ENCODE measurements at places on chromosomes 4 and X.

- no peak for DNase-seq
These were observed 45.5 kb downstream of the FAM9B start for GRCh38 chrX:8988446-8988845.

DNA sequence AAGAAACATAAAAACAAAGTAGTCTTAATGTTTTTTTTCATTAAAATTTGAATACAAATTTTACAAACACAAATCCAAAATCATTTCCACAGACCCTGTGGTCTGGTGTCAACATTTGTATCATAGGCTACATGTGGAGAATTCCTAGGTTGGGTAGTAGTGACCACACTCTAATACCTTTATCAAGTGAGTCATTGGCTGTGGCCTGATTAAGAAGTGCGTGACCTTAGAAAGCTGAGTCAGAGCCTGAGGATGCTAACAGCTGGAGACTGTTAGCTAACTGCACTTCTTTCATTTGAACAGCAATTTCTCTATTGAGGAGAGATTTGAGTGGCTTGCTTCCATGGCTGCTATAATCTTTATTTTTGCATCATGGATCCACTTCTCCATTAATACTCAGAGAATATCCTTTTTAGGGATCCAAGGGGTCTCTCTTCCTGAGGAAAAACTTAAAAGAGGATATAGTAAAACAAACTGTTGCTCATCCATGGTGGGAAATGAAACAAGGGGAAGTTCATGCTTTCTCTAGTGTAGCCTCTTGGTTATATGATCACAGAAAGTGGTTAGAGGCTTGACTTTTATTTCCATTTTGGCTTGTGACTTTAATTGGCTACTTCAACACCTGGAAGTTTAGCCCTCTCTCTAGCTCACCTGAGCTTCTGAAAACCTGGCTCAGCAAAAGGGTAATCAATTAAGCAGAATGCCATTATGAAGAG is 335.8 kb downstream of the PABPC4L start:
- no peak for DNase-seq

DNA sequence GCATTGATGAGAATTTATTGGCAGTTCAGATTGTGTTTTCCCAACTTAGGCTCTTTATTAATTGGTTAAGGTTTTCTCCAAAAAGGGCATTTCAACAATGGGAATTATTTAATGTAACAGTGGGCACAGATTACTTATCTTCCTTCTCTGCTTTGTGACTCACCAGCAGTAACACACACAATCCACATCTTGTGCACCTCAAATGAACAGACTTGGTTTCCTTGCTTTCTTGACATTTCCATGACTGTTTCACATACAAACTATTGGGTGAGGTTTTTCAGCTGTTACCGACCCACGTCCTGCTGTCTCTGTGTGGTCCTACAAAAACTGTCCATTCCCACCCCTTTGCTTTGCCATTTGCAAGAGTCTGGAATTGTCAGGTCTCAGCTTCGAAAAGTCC is 38.1 kb downstream of the CCNI start:
- no peak for DNase-seq

- no peak for DNase-seq
These were observed 212.7 kb downstream of the SH3BGRL start for GRCh38 chrX:81414630-81415029.

DNA sequence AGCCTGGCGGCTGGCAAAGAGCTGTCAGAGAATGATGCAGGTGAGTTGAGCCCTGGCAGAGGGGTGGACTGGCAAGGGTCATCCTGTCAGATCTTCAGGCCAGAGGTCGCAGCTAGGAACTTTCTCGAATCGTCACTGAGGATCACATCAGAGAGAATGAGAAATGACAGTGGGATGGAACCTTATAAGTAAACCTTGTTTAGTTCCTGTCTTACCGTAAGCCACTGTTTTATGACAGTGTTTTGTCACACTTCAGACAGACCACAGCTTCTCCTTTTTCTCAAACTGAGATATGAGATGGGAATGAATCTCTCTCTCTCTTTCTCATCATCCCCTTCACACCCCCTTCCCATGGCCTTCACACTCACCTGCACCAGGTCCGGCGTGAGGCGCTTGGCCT is 9.3 kb downstream of the DIPK2B start:
- no peak for DNase-seq

GRCh38 chr4:177450426-177451107 is 8.3 kb upstream of the AGA start:
- no peak for DNase-seq

- no peak for DNase-seq
These were observed 208.6 kb upstream of the SFRP2 start for GRCh38 chr4:153997516-153997915.

GRCh38 chrX:39336671-39337311 is 535.5 kb downstream of the MID1IP1 start:
- DNase-seq, result no peak

GRCh38 chrX:1023676-1024075 is 188.8 kb downstream of the CRLF2 start:
- DNase-seq, result no peak

GRCh38 chrX:6002056-6002455 is 226.6 kb downstream of the NLGN4X start:
- DNase-seq, result no peak

DNA sequence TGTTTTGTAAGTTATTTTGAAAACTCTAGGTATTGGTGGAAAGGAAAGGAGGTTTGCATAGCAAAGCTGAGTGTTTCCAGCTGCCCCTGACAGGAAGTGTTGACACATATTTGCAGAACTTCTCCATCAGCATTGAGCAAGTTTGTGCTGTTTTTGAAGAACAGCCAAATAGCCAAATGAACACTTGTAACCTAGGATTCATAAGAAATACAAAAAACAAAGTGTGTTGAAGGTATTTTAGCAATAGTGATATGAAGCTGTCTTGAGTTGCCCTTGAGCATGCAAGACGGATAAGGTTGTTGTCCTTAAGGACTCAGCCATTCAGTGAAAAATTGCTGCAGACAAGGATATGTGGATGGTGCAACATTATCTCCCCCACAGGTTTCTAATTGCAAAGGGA is 68.3 kb upstream of the PGM2 start:
- DNase-seq, result no peak

- no peak for DNase-seq
These were observed 270.1 kb upstream of the INTU start for GRCh38 chr4:127362686-127363085.

GRCh38 chrX:105882581-105883275 is 60.4 kb downstream of the NRK start:
- no peak for DNase-seq

- no peak for DNase-seq
These were observed 21.1 kb downstream of the SLC25A53 start for GRCh38 chrX:104135677-104136076.

DNA sequence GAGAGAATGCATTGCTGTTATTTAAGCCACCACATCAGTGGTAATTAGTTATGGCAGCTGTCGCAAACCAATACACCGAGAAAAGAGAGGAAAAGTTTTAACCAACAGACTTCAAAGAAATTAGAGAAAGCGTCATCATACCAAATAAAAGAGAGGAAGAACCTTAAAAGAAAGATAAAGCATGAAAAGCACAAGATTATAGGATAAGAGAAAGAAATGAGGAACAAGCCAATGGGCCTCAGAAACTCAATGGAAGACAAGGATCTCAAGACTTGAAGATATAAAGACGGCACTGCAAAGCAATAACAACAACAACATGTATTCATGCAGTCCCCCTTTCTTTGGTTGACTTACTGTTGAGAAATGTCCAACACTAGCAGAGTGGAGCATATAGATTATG is 22.8 kb upstream of the ASMTL start:
- DNase-seq, result no peak

Data from midbrain (tissue), 1 donor.